Naive thymus-derived CD8-positive, alpha-beta T cell (primary cell): ENCODE measurements at places on chromosomes 5 and 9.

DNA sequence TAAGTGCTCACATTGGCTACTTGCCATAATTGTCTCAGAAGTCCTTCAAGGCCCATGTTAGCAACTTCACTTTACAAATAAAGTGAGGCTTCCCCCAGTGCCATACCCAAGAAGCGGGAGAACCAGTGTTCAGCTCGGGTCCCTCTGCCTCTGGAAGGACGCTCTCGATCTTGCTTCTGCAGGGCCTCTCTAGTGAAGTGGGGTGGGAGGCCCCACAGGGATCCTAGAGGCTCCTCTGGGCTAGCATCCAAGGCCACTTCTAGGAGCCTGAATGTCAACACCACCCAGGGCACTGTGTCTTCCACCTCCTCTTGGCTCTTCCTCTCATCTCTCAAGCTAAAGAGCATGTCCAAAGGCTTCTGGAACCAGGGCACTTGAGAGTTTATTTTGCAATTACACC is 282.5 kb downstream of the GADD45G start:
- no peak overlapping the region for H3K4me3 ChIP-seq
- no peaks in the 10 kb centered on the region for H3K36me3 ChIP-seq
- no peak for DNase-seq
- H3K4me1 ChIP-seq, result peaks cover 4% of the 10 kb centered on the region

DNA sequence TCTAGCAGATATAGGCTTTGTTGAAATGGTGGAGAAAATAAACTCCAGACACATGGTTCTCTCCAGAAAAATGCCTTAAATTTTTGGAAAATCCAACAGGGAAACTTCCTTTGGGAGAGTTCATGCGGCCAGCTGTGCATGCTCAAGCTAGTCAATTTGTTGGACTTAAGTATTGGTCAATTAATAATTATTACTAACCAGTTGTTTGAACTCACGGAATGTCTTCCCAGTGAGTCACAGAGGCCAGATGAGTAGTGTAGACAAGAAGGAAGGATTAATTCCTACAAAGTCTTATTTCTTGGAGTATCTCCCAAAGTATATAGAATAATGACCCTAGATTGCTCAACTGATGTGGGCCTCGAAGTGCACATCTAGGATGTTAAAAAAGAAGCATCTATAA is 103.6 kb downstream of the MACIR start:
- H3K4me3 ChIP-seq, result no peak overlapping the region
- DNase-seq, result no peak
- H3K4me1 ChIP-seq, result no peaks in the 10 kb centered on the region
- no peaks in the 10 kb centered on the region for H3K27me3 ChIP-seq
- H3K27ac ChIP-seq, result no peak overlapping the region

DNA sequence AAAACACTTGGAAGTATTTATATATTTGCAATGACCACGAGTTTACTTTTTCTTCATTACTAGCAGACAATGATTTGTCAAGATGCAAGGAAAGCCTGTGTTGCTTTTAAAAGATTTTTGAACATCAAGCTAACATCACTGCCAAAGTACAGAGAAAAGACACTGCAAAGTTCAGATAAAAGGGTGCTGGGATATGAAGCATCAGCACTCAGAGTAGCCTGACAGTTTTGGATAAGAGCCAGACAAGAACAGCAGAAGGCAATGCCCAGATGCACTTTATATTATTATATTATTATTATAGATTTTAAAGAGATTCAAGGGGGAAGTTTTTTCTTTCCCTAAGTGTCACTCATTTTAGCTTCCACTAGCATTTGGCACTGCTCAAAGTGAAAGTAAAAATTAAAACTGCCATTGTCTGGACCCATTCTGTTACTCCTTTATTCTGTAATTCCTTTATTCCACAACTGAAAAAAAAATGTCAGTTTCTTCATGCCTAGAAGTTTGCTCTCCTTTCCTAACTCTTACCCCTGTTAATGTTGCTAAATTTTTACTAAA is 240.6 kb downstream of the EFNA5 start:
- H3K27me3 ChIP-seq, result no peaks in the 10 kb centered on the region
- H3K4me1 ChIP-seq, result peaks cover 5% of the 10 kb centered on the region
- no peak overlapping the region for H3K27ac ChIP-seq
- no peak for DNase-seq
- no peak overlapping the region for H3K4me3 ChIP-seq

DNA sequence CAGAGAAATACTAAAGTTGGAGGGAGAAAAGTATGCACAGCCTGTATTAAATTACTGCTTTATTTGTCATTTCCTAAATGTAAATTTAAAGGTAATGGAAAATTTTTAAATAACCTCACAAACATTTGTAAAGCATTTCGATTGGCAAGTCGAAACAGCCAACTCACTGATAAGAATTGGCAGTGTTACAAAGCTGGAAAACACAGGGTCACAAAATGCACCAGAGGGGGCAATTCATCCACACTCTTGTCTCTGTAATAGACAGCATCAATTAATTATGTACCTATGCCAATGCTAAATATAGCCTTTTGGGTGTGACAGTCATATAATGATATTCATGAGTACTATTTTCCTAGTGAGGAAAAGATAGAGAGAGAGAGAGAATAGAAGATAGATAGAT is 140.6 kb upstream of the PRLR start:
- no peaks in the 10 kb centered on the region for H3K4me1 ChIP-seq
- no peak overlapping the region for H3K27ac ChIP-seq
- DNase-seq, result no peak
- H3K27me3 ChIP-seq, result peaks cover 9% of the 10 kb centered on the region
- no peak overlapping the region for H3K4me3 ChIP-seq

GRCh38 chr5:54217826-54218503 is 92.4 kb downstream of the ARL15 start:
- no peaks in the 10 kb centered on the region for H3K27me3 ChIP-seq
- no peaks in the 10 kb centered on the region for H3K36me3 ChIP-seq
- DNase-seq, result no peak
- H3K4me1 ChIP-seq, result peaks cover 16% of the 10 kb centered on the region
- no peak overlapping the region for H3K27ac ChIP-seq

DNA sequence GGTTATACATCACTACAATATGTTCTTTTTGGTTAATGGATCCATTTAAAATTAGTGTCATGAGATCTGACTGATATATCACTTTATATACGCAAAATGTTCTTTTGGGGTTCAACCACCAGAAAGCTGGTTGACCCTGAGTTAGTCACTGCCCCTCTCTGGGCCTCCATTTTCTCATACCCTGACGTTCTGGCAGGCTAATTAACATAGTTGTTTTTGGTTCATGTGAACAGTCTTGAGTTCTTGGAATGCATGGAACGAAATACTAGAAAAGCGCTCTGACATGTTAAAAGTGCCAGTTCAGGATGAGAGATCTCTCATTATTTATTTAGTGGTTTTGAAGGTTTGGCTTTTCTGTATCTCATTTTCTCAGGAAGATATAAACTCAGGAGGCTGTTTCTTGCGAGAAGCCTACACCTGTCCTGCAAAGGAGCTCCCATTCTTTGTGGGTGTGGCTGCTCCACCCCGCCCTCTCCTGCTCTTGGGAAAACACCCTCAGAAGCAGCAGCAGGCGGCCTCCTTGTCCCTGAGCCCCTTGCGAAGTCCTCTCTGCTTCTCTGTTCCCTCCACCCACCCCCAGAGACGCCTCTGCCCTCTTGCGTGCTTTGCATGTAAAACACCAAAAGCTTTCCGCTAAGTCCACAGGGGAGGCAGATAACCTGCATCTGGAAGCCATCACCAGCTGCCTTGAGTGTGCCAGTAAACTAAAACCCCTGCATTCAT is 302.4 kb upstream of the PANK3 start:
- peaks cover 9% of the 10 kb centered on the region for H3K27me3 ChIP-seq
- no peak overlapping the region for H3K4me3 ChIP-seq
- H3K4me1 ChIP-seq, result peaks cover 1% of the 10 kb centered on the region
- no peaks in the 10 kb centered on the region for H3K36me3 ChIP-seq
- no peak for DNase-seq

DNA sequence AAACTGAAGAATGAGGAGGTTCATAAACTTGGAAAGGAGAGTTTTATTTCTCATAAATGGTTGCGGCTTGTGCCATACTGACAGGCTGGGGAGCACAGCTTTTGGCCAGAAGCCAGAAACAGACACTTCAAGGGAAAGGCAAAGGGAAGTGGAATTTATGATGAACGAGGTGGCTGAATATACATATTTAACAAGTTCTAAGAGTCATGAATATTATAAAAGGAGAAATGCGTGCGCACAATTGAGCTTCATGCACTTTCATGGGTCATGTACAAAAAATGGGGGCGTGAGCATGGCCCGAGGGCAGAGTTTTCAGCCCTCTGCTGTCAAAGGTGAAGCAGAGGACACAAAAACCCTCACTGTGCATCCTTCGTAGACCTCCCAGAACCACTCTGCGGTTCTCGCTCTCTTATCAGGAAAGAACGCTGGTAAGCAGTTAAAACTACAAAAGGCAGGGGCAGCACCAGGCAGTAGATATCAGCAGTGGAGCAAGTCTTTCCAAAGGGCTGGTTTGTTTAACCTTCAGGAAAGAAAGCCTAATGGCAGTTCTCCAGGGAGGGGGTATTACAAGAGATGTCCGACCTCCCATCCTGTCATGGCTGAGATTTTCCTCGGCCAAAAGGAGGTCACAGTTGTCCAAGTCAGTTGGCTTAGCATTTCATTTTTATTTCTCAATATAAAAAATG is 29.0 kb downstream of the AUH start:
- H3K27me3 ChIP-seq, result no peaks in the 10 kb centered on the region
- no peak overlapping the region for H3K27ac ChIP-seq
- peaks cover 37% of the 10 kb centered on the region for H3K36me3 ChIP-seq
- no peak for DNase-seq

DNA sequence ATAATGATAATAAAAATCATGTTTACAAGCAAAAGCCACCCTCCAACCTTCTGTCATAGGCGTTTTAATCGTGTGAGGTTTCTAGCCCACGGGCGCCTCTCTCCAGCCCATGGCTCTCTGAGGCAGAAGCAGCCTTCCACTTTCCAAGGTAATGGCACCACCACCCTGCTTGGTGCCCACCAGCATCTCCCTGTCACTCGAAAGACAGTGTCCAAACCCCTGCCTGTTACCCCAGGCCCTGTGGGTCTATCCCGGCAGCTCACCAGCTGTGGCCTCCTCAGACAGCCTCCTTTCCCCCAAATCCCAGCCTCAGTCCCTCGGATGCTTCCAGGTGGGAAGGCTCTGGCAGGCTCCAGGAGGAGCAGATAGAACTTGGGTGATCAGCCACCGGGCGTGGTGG is 123.8 kb upstream of the LPCAT1 start:
- DNase-seq, result no peak
- peaks cover 27% of the 10 kb centered on the region for H3K27me3 ChIP-seq
- no peak overlapping the region for H3K27ac ChIP-seq

DNA sequence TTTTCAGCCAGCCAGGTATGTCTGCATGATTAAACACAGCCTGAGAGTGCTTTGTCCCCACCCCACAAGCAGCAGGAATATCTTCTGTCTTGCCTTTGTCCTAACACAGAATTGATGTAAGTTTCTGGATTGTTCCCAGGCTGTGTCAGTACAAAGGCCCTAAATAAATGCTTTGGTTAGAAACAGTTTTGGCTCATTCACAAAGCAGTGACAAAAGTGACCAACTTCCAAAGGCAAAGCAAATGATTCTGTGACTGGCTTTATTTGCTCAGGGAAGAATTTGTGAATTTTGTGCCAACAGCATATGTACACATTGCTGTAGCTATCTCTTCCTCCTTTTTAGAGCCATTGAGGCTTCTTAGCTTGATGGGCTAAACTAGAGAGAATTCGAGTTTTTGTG is 133.7 kb downstream of the PLPPR1 start:
- H3K4me1 ChIP-seq, result no peaks in the 10 kb centered on the region
- DNase-seq, result no peak
- peaks cover 4% of the 10 kb centered on the region for H3K27me3 ChIP-seq
- no peaks in the 10 kb centered on the region for H3K36me3 ChIP-seq

GRCh38 chr5:2166979-2167377 is 284.3 kb upstream of the IRX4 start:
- H3K36me3 ChIP-seq, result no peaks in the 10 kb centered on the region
- H3K27me3 ChIP-seq, result no peaks in the 10 kb centered on the region
- no peak overlapping the region for H3K4me3 ChIP-seq
- no peaks in the 10 kb centered on the region for H3K4me1 ChIP-seq

GRCh38 chr5:4881366-4882002 is 258.6 kb upstream of the ADAMTS16 start:
- H3K36me3 ChIP-seq, result no peaks in the 10 kb centered on the region
- H3K27ac ChIP-seq, result no peak overlapping the region
- no peak overlapping the region for H3K4me3 ChIP-seq
- no peak for DNase-seq

GRCh38 chr5:36537724-36538123 is 68.7 kb upstream of the SLC1A3 start:
- H3K27me3 ChIP-seq, result no peaks in the 10 kb centered on the region
- H3K4me1 ChIP-seq, result no peaks in the 10 kb centered on the region

DNA sequence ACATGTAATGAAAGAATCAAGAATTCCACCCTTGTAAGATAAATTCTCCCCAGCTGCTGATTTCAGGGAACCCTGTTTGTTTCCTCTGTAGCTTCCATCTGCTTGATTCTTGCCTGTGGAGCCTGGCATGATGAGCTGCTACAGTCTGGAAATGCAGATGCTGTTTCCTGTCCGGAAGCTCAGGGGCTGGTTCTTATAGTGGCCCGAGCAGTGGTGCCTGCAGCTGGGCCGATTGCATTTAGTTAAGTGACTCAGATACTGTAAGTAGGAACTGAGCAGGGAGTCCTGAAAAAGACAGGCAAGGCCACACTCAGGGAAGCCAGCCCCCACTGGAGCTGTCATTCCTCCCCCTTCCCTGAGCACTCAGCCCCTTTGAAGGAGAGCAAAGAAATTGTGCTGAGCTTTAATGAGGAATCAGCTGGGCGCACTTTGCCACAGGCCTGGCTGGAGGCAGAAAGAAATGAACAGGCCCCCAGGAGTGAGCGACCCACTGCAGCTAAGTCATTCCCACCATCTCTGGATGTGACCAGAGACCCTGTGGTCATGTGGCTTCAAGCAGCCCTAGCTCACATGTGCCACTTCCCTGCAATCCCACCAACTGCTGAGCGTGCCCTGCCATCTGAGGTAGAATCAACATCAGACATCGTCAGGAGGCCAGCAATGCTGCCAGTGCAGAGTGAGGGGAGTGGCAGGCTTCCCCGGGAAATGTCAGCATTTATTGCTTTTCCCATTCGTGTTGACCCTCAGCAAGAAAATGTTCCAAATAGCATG is 206.0 kb upstream of the WWC1 start:
- H3K27me3 ChIP-seq, result peaks cover 9% of the 10 kb centered on the region
- no peak overlapping the region for H3K4me3 ChIP-seq
- H3K27ac ChIP-seq, result no peak overlapping the region
- DNase-seq, result no peak
- H3K36me3 ChIP-seq, result no peaks in the 10 kb centered on the region

DNA sequence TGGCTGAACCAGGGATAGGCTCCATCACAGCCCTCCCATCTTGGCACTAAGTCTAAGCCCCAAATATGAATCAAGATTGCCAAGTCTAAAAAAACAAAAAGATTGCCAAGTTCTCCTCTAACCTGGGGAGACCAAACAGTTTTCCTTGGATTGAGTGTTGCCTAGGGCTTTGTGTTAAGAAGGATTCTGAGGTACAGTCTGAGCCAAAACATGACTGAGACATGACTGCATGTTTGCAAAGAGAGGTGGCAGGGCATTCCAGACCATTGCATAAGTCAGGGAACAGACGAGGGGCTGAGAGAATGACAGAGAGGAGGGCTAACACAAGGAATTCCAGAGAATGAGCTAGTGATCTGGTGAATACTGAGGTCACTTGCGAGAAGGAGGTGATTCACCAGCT is 11.4 kb downstream of the LAMC3 start:
- no peak for DNase-seq
- H3K4me3 ChIP-seq, result no peak overlapping the region
- H3K36me3 ChIP-seq, result no peaks in the 10 kb centered on the region
